HCT116 (cell line): ENCODE measurements at places on chromosomes 3 and 15.

DNA sequence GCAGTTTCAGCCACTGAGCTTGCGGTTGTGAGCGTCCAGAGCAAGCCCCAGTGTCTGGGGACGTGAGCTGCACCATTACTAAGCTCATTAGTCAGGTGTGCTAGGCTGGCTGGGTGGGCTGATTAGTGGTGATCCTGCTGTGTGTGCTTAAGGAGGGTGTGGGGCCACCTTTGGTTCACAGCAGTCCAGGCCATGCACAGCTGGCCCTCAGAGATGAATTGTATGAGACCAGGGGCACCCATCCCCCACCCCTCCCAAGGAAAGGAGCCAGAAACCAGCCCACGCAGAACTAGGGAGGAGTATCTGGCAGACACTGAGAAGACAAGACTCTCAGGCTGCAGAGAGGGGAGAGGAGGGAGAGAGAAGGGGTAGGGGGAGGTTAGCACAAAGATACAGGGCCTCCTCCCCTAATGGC is 3.8 kb downstream of the TYRO3 start:
- DNase-seq: no peak

- DNase-seq: no peak
Measured at GRCh38 chr15:94848054-94848453, 616.7 kb downstream of the MCTP2 start.

- no peak for DNase-seq
Measured at GRCh38 chr3:39965461-39965860, 156.1 kb downstream of the MYRIP start.

DNA sequence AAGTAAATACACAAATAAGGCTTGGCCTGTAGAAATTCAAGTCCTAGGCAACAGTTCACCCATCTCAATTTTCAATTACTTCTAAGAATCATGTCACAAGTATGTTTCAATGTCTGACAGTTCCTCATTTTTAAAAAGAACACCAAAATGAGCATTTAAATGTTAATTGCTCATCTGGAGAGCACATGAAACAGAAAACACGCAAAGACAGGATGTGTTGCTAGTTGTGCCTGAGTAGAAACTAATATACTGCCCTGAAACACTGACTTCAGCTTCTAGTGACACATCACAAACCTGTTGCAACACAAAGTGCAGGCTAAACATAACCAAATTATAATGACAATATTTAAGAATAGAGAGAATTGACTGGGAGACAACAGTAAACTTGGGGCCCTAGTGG is 167.3 kb upstream of the THBS1 start:
- DNase-seq: no peak

DNA sequence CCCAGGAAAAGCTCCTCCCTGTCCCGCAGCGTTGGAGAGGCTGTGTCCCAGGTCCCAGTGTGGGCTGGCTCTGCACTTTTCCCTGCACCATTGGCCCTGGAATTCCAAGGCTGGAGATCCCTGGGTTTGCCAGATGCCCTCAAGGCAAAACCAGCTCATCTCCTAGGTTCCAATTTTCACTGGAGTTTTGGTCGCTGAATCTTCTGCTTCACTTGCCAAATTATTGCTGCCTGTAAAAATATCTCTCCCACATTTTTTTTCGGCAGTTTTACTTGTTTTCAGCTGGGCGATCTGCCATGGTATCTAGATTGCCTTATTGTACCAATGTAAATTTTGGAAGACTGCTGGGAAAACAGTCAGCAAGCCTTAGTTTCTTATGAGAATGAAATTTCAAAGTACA is 150.9 kb upstream of the ATP10A start:
- DNase-seq: no peak

- no peak for DNase-seq
Measured at GRCh38 chr3:69433969-69434325, 48.1 kb upstream of the FRMD4B start.
